Cortex of kidney (tissue), 1 donor: ENCODE measurements at places on chromosomes 4 and X.

- no peak for DNase-seq
These were observed 64.0 kb upstream of the ACSL1 start for GRCh38 chr4:184889666-184890335.

- no peak for DNase-seq
These were observed 9.1 kb upstream of the USO1 start for GRCh38 chr4:75715105-75715799.

DNA sequence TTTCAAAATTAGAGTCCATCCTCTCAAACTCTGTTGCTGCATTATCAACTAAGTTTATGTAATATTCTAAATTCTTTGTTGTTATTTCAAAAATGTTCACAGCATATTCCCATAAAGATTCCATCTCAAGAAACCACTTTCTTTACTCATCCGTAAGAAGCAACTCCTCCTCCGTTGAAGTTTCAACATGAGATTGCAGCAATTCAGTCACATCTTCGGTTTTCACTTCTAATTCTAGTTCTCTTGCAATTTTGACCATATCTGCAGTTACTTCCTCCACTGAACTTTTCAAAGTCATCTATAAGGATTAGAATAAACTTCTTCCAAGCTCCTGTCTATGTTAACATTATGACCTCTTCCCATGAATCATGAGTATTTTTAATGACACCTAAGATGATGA, 216.6 kb upstream of the SLC7A11 start:
- DNase-seq = no peak

DNA sequence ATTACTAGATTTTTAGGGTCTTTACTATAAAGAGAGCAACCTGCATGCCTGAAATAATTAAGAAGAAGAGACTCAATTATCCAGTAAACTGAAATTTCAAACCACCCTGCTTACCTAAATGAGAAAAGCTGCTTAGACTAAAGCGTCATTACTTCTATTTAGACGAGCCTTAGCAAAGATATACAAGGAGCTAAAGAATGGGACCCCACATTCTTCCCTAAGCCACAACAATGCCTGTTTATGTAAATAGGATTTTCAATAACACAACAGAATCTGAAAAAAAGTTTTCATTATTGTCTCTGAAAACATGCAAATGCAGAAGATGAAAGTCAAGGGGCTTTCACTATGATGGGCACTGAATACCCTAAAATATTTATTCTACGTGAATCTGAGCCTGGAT, 16.2 kb downstream of the GPC3 start:
- DNase-seq = no peak

DNA sequence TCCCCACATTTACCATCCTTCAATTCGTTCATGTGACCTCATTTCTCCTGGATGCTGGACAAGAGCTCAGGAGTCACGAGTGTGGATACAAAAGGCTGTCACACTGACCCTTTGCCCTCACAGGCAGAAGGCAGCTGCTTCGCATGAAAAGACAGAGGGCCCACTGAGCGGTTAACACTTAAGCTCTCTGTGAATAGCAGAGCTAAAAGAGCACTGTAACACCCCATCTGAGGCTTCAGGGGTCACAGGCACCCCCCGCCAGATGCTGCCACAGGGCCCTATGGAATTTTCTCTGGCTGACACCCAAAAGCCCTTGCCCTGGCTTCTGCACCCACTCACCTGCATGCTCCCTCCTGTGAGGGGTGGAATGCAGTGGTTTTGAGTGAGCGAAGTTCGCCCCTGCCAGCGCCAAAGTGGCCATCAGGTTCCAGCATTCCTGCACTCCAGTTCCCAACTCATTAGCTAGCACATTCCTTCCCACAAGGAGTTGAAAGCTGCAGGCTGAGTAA, 360.9 kb downstream of the PPP3CA start:
- no peak for DNase-seq

GRCh38 chrX:19392703-19393102, 49.0 kb downstream of the PDHA1 start:
- no peak for DNase-seq

GRCh38 chrX:10133980-10134676, 22.6 kb upstream of the CLCN4 start:
- DNase-seq = no peak

- no peak for DNase-seq
These were observed 26.2 kb downstream of the LIN54 start for GRCh38 chr4:82984459-82984858.

DNA sequence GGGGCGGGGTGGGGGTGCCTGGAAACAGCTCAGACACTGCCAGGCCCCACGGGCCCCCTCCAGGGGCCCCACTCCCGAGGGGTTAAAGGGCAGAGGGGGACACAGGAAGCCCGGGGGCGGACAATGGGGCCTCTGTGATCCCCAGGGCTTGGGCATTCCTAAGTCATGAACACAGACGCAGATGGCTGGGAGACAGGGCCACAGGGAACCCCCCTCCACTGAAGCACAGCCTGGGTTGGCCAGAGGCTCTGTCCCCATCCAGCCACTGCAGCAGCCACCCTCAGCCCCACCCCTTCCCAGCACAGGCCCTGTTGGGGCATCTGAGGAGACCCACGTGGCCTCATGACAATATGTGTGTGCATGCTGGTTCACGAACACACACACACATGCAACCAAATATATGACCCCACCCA, 3.9 kb downstream of the L1CAM start:
- DNase-seq = no peak

- DNase-seq = no peak
These were observed 8.4 kb upstream of the MTNR1A start for GRCh38 chr4:186563761-186564160.

- no peak for DNase-seq
These were observed 57.9 kb upstream of the SPRY1 start for GRCh38 chr4:123338715-123339114.

DNA sequence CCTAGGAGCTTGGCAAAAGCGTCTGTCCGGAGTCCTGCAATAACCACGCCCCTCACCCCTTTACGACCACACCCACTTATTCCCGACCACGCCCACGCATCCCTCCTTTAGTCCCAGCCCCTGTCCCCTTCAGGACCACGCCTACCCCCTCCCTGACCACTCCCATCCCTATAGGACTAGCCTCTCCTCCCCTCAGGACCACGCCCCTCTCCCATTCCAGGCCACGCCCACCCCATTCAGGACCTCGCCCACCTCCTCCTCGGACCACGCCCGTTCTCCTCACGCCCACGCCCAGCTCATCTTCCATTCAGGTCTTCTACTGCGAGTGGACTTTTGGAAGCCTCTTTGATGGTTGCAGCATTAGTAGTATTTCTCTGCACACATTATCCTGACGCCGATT, 131.2 kb upstream of the STX18 start:
- DNase-seq = no peak

DNA sequence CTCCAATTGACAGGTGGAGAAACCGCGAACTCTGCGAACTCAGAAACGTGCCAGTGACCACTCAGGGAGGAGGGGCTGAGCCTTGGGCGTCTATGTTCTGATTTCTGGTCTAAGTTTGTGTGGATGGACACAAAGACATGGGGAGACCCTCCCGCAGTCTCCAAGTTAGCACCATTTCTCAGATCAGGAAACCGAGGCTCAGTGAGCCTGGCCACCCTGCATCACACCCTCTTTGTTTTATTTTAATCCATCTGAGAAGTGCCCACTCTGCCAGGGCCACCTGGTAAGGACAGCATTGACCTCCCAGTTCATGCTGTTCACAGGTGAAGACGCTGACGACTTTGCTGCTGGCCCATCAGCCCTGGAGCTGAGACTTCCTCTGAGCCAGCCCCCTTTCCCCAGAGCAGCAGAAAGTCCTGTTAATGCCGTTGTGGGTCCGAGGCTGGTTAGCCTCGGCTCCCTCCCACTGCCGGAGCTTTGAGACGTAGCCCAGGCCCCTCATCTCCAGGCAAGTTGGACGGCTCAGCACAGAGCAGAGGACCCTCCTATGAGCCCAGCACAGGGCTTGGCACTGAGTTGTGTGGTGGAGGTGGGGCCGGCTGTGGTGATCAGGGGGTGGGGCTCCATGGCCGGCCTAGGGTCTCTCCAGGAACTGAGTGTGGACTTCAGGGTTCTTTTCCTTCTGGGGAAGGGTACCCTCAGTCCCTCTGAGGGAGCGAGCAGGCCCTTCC, 43.7 kb downstream of the PSAPL1 start:
- DNase-seq = no peak

GRCh38 chrX:19849464-19850080, 37.8 kb downstream of the SH3KBP1 start:
- DNase-seq = no peak

DNA sequence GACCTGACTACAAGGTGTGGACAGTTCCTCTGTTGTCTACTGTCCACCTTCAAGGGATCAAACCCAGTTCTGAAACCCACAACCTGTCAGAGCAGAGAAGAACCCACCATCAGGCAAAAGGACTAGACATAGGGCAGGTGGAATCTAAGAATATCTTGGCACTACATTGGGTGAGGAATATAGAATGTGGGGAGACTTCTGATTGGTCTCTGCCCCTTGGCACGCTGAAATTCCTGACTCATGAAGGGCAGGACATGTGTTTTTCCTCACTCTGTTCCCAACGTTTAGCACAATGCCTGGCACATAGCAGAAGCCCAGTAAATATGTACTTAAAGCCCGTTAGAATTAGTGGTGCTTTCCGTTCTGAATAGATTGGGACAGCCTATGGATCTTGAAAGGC, 59.3 kb downstream of the TSPAN7 start:
- no peak for DNase-seq

DNA sequence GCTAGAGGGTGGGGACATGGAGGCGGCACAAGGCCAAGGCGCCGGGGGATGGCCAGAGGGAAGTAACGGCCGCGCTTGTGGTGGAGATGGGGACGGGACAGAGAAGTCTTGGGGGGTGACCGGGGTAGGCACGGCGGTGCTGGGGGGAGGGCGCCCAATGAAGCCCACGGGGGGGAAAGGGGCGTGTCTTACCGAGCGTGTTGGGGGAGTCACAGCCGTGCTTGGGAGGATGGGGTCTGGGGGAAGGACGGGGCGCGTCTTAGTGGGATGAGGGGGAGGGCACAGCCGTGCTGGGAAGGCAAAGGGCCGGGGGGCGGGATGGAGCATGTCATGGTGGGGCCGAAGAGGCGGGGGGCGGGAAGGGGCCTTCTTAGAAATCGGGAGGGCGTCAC, 952 bp downstream of the ARSD start:
- DNase-seq = no peak

GRCh38 chr4:56908206-56909085, 746 bp downstream of the REST start:
- no peak for DNase-seq

- no peak for DNase-seq
These were observed 152.5 kb downstream of the DCTD start for GRCh38 chr4:182764642-182765041.

GRCh38 chrX:147738265-147738664, 173.5 kb upstream of the FMR1 start:
- no peak for DNase-seq

DNA sequence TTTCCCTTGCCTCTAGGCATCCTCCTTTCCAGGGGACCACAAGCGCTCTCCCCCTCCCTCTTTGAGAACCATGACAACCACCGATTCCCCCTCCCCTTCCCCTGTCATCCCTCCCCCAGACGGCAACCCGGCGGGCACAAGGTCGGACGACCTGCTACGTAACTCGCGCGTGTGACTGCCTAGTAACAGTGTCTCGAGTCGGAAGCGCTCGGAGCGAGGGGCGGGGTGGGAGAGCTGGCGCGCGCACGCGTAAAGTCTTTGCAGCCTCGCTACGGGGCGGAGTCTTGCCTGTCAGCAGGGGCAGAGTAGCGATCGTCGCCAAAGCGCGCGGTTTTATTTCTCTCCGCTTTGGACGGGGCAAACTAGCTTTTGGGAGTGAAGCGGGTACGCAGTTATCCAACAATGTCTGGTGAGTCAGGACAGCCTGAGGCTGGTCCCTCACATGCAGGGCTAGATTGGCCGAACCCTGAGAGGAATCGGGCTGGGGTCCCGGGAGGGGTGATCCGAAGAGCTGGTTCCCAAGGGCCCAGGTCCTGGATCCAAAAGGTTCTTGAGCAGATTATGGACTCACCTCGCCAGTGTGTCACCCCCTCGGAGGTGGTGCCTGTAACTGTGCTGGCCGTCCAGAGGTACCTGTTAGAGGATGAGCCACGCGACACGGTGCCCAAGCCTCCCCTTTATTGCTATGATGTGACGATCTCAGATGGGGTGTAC, at the start of gene RADX:
RADX (plus strand) TSS at position 300 of the 714 bp plus-strand sequence; CDS start at position 403, 103 bp downstream.
- peak; percentile 5 for DNase-seq

DNA sequence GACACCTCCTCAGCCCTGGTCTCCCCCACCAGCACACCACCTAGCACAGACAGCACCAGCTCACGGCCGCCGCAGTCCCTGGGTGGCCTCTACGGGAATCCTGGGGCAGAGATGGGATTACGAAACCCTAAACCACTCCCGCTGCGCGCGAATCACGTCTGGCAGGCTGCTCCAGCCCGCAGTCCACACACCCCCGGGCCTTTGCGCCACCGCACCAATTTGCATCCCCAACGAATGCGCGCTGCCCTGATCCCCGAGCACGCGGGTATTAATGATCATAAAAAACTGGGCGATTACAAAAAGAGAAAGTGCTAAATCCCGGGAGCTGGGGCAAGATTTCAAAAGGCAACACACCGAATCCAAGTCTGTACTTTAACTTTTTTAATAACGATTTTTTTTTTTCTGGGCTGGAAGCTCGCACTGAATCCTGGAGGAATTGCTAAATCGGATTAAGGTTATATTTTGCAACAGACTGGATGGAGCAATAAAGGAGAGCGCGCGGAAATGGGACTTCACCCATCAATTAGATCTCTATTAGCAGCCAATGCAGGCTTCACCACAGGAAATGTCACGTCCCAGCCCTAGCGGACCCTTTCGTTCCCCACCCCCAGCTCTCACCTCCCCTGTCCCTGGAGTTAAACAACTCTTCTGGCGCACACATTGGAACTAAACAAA, 69.8 kb upstream of the TMEM33 start:
- no peak for DNase-seq

DNA sequence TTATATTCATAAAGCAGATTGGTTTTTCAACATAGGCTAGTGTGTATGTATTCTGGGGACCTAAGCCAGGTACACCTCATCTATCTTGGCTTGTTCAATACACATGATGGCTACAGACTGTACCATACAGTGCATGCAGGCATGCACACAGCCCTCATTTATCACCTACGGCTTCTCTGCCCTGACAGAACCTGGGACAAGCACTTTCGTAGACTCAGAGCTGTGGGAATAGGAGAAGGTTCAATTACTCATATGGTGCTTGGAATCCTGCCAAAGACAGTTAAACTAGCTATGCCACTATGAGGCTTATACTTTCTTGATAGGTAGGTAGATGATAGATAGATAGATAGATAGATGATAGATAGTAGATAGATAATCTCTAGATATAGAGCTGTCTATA, 457.2 kb downstream of the GALNTL6 start:
- DNase-seq = no peak
